Naive thymus-derived CD4-positive, alpha-beta T cell (primary cell): ENCODE measurements at places on chromosomes 1 and 21. TPM values are rescaled to one million over a fixed set of nuclear protein-coding genes. Genes with fewer than 3 reads are reported as not detected.

The CFHR1 gene
- polyA plus RNA-seq, result not detected

The MSH4 gene
- not detected for polyA plus RNA-seq

The S100A1 gene
- polyA plus RNA-seq, result not detected

The PPP1R15B gene
- polyA plus RNA-seq, result 19.3 TPM

The GOLT1A gene
- polyA plus RNA-seq, result 1.3 TPM

The SPRR2A gene
- not detected for polyA plus RNA-seq

The HAO2 gene
- polyA plus RNA-seq, result not detected

The PLA2G2A gene
- not detected for polyA plus RNA-seq

The TNFAIP8L2 gene
- polyA plus RNA-seq, result 77.3 TPM

The GBP4 gene
- 36.4 TPM for polyA plus RNA-seq

The SHISAL2A gene
- polyA plus RNA-seq, result 6.8 TPM

The GJA9 gene
- not detected for polyA plus RNA-seq

The AMPD1 gene
- not detected for polyA plus RNA-seq
